Stimulated activated CD4-positive, alpha-beta T cell treated with anti-CD3 and anti-CD28 coated beads, Interleukin-4, amount 100 ng/mL, for 4 hours (primary cell): ENCODE measurements at places on chromosomes 2 and 18.

DNA sequence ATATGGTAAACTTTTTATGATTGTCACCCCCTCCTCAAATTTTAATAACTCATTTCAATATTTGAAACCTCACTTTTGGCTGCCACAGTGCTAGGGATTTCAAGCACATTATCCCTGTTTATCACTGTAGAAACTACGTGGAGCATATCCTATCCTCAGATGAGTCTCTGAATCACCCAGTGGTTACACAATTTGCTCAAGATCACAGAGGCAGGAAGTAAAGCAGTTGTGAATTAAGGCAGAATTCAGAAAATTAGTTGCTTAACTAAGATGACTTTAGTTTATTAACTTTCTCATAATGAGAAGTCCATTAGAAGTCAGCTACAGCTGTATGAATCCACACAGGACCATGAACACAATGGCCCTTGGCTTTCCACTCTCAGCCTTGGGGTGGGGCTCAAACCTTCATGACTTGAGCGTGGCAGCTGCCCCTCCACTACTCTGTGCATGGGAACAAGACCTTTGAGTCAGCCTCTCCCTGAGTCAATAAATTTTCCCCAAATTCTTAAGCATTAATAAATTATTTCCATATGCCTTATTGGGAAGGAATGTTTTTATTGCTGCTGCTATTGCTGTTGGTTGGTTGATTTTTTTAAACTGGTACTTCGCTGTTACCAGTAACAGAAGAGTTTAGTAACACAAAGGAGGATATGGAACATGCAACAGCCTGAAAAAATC, 369.0 kb downstream of the CBLN2 start:
- DNase-seq = no peak

- DNase-seq = no peak
These were observed 1.9 kb downstream of the CNGA3 start for GRCh38 chr2:98348066-98348561.

- no peak for DNase-seq
These were observed 19.1 kb upstream of the MARCHF4 start for GRCh38 chr2:216391401-216391800.

DNA sequence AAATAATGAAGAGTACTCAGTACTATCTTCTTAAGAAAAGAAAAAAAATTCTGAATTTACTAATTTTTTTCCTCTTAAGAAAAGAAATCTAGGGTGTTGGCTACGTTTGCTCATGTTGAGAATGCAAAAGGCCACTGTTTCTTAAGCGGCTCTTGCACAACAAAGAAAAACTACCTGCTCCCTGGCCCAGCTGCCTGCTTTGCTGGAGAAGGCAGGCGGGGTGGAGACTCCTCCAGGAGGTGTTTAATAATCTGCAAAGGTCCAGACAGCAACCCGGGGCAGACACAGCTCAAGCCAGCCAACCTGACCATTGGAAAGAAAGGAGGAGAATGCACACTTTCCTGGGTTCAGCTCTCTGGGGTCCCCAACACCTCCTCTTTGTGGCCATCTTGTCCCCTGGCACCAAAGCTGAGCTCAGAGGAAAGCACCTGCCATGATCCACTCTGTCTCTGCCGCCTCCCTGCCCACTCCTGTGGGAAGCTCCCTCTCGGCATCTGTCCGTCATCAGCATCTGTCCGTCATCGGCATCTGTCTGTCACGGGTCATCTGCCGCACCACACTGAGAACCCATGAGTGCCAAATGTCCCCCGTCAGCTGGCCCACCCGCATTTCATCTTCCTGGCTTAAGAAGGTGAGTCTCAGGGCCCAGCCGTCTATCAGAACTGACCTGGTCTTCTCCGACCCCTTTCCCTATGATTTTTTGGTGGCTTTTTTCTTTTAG, 11.9 kb downstream of the ZNF516 start:
- DNase-seq = no peak

- DNase-seq = no peak
These were observed 40.7 kb upstream of the RAB27B start for GRCh38 chr18:54787616-54788015.

- no peak for DNase-seq
These were observed 901 bp upstream of the MFSD6 start for GRCh38 chr2:190407246-190407661.

GRCh38 chr2:189570570-189571031, 10.0 kb downstream of the SLC40A1 start:
- DNase-seq = no peak

DNA sequence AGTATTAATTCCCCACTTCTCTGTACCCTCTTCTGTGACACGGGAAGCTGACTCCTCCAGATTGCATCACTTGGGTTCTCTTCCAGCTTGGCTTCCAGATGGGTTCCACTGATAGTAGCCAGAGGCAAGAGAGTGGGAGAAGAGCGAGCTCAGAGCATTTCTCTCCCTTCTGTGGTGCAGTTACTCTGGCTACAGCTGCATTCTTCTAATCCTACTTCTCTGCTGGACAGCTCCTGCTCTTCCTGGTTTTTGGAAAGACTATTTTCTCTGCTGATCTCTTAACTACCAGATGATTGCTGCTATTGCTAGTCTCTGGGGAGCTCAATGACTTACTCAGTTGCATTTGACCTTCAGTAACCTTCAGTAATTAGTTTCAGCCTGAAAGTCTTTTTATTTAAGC, 187.5 kb upstream of the MAP2 start:
- no peak for DNase-seq

- DNase-seq = no peak
These were observed 10.4 kb downstream of the STK17B start for GRCh38 chr2:196160946-196161345.

DNA sequence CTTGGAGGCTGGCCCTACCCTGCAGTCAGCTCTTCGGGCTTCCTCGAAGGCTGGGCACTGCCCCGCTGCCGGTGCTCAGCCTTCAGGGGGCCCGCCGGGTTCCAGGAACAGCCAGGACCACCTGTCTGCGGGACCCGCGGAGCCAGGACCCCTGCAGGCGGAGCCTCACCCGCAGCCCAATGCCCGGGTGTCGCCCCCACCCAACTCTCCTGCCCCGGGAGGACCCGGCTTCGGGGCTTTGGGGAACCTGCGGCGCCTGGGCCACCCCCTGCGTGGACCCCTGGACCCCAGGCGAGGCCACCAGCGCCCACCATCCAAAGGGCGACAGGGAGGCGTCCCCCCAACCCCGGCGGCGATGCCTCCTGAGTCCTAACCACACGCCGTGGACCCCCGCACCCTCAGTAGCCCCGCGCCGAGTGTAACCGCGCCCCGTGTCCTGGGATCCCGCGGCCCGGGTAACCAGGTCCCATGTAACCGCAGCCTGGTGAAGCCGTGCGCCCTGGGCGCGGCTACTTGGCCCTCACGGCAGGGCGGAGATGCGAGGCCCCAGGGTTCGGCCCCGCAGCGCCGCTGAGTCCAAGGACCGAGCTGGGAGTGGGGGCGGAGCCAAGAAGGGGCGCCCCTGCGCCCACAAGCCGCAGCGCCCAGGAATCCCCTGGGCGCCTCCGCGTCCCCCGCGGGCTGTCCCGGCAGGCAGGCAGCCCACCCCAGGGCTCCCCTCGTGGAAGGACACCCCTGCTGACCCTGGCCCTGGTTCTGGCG, 11.0 kb upstream of the UBE2F start:
- DNase-seq = no peak

- no peak for DNase-seq
These were observed 365.5 kb downstream of the FIGN start for GRCh38 chr2:163370169-163370886.

DNA sequence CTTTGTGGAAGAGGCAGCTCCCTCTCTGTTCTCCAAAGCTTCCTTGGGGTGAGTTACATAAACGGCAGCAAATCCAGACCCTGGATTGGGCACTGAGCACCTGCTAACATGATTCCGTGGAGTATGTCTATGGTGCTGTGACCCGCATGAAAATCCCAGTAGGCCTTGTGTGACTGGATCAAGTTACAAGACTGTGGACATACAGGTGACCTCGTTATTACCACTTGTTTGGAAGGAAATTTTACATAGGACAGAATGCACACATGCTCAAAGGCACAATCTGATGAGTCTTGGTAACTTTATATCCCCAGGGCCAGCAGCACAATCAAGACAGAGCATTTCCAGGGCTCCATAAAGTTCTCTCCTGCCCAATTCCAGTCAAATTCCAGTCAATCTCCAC, 120.2 kb upstream of the OTOS start:
- no peak for DNase-seq

GRCh38 chr2:220708366-220708765, 863.7 kb downstream of the EPHA4 start:
- DNase-seq = no peak
